ENCODE measurements at places on chromosomes 13 and 19.
A peak's percentile ranks its signal among the peaks of the same experiment; 100 is the strongest.

DNA sequence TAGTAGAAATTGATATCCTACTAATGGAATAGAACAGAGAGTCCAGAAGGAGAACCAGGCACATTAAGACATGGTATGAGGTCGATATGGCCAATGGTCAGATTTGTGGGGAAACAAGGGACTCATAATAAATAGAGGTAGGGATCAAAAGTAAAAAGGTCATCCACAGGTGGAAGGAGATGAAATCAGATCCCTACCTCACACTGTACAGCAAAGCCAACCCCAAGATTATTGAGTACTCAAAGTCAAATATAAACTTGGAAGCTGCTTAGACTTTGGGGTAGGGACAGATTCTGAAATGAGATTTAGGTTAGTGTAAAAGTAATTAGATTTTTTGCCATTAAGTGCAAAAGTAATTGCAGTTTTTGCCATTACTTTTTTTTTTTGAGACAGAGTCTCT, 40.7 kb downstream of the BICRA start:
- DNase-seq: no peak

DNA sequence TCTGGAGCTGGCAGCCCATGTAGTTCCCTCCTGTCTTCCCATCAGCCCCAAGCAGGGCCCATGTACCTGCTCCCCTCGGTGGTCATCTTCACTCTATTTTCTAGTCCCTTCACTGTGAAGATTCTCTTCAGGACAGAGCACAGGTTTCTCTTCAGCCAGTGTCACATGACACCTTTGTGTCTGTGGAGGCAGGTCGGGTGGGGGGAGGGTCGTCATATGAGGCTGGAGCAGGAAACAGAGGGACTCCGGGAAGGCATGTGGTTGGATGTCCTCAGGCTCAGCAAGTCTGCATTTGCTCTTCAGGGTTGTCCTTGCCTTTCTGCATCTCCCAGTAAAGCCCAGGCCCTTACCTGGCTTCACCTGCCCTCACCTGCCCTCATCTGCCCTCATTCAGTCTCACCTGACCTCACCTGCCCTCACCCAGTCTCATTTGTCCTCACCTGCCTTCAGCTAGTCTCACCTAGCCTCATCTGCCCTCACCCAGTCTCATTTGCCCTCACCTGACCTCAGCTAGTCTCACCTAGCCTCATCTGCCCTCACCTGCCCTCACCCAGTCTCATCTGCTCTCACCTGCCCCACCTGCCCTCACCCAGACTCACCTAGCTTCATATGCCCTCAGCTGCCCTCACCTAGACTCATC, 120.3 kb downstream of the ZDHHC20 start:
- DNase-seq: no peak

DNA sequence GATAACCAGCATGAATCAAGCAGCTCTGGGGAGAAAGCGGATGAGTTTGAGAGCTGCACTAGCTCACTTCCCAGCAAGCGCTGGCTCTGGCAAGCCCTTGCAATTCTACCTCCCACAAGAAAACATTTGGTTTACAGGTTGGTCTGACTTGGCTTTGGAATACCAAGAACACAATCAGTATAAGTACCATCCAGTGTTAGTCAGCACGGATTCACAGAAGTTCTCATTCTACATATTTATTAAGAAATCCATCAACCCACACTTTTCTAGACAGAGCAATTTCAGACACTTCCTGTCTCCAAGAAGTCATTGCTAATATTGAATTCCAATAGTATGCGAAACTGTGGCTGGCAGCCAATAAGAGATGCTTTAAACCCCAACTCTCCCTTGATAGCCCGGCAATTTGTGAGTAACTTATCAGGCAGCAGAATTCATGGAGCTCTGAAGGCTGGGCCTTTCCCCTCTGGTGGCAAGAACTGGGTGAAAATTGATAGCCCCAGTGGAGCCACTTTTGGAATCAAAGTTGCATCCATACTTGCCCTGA, 59.4 kb upstream of the WASF3 start:
- no peak for DNase-seq

DNA sequence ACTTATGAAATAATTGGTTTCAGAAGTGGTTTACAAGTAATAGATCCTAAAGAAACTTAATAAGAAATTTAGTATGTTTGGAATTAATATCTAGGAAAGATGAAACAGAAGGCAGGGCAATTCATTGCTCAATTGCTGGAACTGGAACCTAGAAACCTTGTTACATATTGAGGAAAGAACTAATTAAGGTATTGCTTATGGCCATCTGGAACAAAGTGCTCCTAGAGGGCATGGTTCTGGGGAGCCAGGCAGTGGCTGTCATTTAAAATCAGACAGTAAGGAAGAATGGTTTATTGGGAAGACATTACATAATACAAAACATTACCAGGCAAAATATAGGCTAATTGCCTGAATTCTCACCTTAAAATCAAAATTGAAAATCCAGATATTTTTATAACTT, 224.1 kb downstream of the SLITRK6 start:
- DNase-seq: no peak

DNA sequence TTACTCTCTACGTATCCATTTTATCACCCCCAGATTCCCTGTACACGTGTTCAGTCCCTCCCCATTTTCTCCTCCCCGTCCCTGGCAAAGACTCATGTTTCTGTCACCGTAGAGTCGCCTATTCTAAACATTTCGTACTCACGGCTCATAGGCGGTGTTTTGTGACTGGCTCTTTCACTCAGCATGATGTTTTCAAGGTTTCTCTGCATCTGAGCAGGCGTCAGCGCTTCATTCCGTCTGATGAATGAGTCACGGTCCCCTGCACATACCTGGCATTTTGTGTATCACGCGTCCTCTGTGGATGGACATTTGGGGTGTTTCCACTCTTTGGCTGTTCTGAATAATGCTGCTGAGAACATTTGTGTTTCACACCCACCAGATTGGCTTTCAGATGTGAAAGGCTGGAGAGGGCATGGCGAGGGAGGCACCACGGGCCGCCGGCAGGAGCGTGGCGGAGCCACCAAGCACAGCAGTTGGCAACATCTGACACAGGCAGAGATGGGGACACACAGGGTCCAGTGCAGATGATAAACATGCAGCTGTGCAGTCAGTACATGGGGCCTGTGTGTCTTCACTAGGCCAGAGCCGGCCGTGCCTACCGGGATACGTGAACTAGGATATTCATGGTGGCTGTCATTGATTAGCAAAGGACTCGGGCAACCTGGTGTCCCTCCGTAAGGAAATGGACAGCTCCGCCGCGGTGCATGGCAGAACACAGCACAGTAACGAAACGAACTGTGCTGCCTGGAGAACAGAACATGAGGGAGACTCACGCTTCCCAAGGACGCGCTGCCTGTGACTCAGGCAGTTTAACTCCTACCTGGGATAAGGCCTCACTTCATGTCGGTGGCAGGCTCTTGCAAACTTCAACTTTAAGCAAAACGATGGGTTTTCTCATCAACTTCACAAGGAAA, 117.2 kb downstream of the ATP11A start:
- no peak for DNase-seq

GRCh38 chr19:41328842-41329225, 18.9 kb downstream of the CCDC97 start:
- DNase-seq: no peak

DNA sequence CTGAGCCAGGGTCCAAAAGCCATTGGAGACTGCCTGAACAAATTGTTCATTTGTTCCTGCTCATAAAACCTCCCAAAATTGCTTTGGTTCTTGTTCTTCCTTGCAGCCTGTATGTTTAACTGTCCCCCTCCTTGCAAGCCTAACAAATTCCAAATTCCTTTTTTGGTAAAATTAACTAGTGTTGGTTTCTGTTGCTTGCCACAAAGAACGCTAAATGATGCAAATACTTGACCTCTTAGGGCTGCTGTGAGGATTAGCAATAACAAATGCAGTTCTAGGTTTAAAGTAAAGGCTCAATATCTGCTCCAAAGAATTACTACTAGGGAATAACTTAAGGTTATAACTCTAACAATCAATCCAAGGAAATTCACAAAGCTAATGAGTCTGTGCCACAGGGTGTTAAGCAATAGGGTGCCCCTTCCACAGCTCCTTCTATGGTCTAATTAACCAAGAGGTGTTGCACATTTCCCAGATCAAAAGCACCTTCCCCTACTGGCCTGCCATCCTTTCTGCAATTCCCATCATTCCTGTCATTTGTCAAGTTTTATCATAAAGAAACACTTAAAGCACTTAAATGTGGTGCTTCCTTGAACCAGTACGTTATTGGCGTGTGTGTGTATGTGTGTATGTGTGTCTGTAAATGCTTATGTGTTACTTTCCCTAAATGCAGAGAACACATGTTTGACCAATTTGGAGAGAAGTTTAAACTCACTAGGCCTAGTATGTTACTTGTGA, 110.2 kb downstream of the RAP2A start:
- no peak for DNase-seq

- DNase-seq: no peak
Measured at GRCh38 chr13:37968555-37968954, 99.0 kb upstream of the TRPC4 start.

GRCh38 chr13:66483712-66484111, 746.4 kb downstream of the PCDH9 start:
- DNase-seq: no peak

- peak; percentile 83 for DNase-seq
Measured at GRCh38 chr19:55251341-55252081, 7.3 kb downstream of the PPP6R1 start.

- no peak for DNase-seq
Measured at GRCh38 chr13:40444241-40444640, 222.2 kb downstream of the FOXO1 start.

DNA sequence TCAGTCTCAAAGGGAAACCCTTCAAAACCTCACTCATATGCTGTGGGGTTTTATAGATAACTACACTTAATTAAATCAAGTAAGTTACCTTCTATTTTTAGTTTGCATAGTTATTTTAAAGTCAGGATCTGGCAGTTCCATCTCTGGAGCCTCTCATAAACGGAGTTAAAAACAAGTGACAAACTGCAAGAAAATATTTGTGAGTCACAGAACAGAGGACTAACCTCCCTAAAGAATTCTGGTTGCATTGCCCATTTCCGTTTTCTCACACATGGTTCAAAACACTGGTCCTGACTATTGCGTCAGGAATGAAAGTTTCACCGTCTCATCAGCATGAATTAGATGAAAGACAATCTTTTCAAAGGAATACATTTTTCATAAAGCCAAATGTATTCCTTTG, 10.6 kb downstream of the RXFP2 start:
- no peak for DNase-seq

DNA sequence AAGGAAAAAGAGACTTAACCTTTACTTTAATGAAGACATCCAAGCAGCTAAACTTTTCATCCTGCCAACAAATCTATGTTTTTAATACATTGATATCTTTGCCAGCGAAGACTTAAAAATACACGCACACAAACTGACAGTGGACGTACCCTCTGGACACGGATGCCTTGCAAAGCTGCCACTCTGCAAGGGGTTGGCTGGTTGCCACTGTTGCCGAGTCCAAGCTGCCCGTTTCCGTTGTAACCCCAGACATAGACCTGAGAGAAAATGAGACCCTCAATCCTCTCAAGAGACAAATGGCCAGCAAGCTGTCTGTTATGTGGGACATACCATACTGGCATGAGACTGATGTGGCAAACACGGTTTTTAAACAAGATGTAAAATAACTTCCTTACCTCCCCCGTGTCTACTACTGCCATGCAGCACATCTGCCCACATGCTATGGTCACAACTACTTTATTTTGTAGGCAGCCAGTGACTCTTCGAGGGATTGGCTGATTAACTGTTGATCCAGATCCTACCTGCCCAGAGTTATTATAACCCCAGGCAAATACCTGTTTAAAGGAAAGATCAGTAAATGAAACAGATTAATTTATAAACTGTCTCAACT, 21.2 kb downstream of the RCBTB2 start:
- no peak for DNase-seq

DNA sequence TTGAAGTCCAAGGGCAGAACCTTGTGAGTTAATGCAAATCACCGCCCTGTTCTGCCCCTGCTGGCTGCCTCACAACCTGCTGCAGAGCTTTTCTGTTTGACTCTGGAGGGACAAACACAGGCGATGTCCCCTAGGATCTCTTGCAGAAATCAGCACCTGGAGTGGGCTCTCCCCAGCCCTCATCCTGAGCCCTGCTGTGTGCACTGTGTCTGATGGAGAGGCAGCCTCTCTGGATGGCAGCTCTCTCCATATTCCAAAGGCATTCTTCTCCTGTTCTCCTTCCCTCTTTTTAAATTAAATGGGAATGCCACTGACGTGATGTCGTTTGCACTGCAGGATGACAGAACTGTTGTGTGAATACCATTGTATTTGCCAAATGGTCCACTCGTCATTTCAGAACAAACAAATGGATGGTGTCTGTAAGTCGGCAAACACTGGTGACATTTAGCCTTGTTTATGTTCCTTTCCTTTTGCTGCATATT, 184.1 kb downstream of the ZNF536 start:
- DNase-seq: no peak

- no peak for DNase-seq
Measured at GRCh38 chr13:73851104-73851503, 283.1 kb downstream of the KLF12 start.

DNA sequence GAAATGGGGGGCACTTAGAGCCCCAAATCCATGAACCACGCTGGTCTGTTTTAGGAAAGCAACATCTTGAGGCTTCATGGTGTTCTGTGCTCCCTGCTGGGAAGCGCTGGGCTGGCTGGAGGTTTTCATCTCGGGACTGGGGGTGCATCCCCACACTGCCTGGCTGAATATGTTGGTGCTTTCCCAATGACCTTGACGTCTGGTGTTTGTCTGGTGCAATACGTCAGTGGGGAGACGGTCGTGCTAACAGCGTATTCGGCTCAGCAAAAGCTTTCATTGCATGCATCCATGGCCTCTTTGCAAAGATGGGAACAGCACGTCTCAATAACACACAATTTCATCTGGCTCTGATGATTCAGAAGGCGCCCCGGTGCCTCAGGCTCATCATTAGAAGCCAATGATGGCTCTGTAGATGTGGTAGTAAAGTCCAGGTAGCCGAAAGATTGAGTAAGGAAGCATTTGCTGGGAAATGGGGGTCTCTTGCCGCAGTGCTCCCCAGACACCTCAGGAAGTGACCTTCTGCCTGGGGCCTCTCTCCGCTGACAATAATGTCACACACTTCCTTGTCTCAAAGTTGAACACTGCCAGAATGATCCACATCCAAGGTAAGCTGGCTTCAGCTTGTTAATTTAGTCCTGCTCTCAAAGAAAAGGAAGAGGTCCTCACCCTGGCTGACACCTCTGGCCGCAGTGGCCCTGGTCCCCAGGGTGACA, 97.7 kb downstream of the ING1 start:
- DNase-seq: no peak

DNA sequence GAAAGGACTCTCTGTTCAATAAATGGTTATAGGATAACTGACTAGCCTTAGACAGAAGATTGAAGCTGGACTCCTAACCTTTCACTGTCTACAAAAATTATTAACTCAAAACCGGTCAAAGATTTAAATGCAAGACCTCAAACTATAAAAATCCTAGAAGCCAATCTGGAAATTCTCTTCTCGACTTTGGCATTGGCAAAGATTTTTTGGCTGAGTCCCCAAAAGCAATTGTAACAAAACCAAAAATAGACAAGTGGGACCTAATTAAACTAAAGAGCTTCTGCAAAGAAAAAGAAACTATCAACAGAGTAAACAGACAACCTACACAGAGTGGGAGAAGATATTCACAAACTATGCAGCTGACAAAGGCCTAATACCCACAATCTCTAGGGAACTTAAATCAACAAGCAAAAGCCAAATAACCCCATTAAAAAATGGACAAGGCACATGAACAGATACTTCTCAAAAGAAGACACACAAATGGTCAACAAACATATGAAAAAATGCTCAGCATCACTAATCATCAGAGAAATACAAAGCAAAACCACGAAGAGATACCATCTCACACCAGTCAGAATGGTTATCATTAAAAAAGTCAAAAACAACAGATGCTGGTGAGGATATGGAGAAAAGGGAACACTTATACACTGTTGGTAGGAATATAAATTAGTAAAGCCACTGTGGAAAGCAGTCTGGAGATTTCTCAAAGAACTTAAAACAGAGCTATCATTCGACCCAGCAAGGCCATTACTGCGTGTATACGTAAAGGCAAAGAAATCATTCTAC, 266.3 kb downstream of the DNAJC15 start:
- DNase-seq: no peak

Data from activated effector memory CD4-positive, alpha-beta T cell treated with anti-CD3 and anti-CD28 coated beads, Interleukin-2, amount 50 U/mL, for 16 hours (primary cell).